Kidney capillary endothelial cell (primary cell): ENCODE measurements at places on chromosomes 16 and 17.
A peak's percentile ranks its signal among the peaks of the same experiment; 100 is the strongest.

GRCh38 chr17:48123111-48123510 is 15.5 kb downstream of the SNX11 start:
- no peak for DNase-seq

DNA sequence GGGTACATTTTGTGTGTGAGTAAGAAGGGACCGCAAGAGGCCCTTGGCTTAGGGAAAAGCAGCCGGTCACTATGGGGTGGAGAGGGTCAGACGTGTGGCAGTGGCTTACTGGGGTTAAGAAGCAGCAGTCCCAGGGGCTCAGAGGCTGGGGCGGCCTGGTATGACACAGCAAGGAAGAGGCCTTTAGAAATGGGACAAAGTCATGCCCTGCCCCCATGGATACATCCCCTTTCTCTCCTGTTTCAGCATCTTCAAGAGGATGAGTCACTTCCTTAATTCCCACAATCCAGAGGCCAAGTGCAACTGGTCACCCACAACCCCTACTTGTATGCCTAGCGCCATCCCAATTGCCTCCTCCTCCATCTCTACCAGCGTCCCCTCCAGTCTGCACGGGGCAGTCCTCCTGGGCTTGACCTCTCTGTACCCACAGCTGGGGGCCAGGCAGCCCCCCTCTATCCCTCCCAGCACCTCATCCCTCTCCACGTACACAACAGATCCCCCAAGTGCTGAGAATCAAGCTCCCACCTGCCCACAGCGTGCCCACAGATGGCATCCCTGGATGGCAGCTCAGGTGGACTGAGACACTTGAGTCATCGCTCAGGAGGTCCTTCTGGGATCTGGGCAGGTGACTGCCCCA is 6.9 kb upstream of the EFTUD2 start:
- peak; percentile 93 for DNase-seq

- DNase-seq = no peak
Measured at GRCh38 chr17:34709158-34709754, 129.9 kb downstream of the TMEM132E start.

DNA sequence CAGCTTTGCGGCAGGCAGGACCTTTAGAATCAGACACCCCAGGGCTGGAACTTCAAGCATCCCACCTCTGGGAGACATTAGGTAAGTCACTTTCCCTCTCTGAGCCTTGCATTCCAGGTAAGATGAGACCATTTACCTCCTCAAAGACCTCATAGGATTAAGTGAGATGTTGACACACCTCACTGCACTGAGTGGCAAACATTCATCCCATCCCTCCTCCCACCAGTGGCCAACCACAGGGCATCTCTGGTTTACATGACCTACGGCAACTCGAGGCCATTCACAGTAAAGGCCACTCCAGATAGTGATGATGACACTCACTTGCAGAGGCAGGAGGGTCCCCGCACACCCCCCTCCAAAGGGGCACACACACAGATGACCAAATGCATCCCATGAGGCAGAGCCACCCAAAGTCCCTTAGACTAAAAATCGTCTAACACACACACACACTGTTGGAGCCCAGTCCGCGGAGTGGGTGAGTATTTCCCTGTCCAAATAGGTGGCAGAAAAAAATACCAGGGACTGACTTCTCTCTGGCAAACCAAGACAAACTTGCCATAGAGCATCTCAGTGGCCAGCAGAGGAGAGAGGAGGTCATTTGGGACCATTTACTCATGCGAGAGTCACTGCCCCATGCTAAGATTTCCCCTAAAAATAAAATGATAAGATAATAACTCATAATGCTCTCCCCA is 454.9 kb downstream of the SOX9 start:
- no peak for DNase-seq

GRCh38 chr17:61218438-61218837 is 181.2 kb upstream of the TBX2 start:
- peak; percentile 16 for DNase-seq

- DNase-seq = no peak
Measured at GRCh38 chr17:47934856-47935255, 6.5 kb upstream of the PNPO start.

- no peak for DNase-seq
Measured at GRCh38 chr16:10972108-10972818, 27.9 kb downstream of the CLEC16A start.

- no peak for DNase-seq
Measured at GRCh38 chr17:63911657-63912100, 621 bp upstream of the CSHL1 start.
